ENCODE measurements at places on chromosomes 16 and 17.

GRCh38 chr17:75238684-75239191 lies 22.7 kb downstream of the GGA3 start:
- no peak for DNase-seq

DNA sequence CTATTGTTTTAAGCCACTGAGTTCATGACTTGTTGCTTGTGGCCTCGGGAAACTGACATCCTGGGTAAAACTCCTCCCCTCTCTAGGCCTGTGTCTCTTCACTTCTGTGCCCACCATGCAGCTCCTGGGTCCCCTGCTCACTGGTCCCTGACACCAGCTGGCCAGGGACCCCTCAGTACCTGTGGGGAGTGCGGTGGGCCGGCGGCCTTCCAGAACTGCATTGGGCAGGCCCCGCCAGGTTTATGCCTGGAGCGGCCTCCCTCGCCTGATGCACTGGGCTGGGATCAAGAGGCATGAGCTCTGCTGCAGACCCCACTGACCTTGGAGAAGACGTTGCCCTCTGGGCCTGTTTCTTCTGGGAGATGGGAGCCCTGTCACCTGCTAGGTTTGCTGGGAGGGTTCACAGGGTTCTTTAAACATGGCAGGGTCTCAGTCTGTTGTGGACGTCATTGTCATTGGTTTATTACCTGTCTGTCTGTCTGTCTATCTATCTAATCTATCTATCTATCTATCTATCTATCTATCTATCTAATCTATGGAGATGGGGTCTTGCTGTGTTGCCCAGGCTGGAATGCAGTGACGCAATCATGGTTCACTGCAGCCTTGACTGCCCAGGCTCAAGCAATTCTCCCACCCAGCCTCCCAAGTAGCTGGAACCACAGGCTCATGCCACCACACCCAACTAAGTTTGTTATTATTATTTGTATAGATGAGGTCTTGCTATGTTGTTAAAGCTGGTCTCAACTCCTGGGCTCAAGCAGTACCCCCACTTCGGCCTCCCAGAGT lies 21.5 kb upstream of the RMI2 start:
- DNase-seq: no peak

DNA sequence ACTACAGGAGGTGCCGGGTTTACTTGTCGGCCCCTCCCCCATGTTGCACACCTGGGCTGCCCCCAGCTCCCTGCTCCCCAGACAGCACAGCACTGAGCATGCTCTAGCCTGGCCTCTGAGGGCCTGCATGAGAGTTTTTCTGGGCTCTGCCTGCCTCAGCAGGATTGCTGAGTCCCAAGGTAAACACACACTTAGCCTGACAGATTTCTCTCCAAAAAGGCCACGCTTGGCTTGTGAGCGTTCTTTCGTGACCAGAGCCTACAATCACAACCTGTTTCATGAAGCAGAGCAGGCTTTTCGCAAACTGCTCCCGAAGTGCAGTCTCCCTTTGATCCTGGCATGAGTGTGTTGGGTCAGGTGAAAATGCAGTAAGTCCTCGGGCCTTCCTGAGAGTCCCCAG lies 9.8 kb upstream of the CD300E start:
- no peak for DNase-seq

DNA sequence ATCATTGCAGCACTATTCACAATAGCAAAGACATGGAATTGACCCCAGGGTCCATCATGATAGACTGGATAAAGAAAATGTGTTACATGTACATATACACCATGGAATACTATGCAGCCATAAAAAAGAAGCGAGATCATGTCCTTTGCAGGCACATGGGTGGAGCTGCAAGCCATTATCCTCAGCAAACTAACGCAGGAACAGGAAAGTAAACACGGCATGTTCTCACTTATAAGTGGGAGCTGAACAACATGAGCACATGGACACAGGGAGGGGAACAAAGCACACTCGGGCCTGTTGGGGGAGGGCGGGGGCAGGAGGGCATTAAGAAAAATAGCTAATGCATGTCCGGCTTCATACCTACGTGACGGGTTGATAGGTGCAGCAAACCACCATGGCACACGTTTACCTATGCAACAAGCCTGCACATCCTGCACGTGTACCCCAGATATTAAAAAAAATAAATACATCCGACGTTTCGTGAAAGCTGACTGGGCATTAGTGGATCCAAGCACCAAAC lies 28.9 kb downstream of the ZNF778 start:
- DNase-seq: no peak

GRCh38 chr16:87012954-87013938 lies 303.9 kb downstream of the C16orf95 start:
- DNase-seq: no peak

DNA sequence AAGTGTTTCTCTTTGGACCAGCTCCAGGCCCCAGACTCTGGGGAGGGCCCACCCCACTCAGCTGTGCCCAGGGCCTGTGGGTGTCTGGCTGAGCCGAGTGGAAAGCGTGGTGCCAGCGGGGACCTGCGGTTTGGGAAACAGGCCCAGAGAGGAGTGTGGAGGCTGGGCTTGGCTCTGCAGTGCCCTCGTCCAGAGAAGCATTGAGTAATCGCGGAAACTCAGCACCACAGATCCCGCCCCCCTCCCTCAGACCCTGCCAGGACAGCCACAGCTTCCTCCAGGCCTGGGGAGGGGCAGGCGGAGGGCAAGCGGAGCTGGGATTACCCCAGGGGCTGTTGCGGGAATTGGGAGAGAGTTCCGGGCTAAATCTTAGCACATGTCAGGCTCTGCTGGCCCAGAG lies 14.6 kb upstream of the PITPNA start:
- no peak for DNase-seq

DNA sequence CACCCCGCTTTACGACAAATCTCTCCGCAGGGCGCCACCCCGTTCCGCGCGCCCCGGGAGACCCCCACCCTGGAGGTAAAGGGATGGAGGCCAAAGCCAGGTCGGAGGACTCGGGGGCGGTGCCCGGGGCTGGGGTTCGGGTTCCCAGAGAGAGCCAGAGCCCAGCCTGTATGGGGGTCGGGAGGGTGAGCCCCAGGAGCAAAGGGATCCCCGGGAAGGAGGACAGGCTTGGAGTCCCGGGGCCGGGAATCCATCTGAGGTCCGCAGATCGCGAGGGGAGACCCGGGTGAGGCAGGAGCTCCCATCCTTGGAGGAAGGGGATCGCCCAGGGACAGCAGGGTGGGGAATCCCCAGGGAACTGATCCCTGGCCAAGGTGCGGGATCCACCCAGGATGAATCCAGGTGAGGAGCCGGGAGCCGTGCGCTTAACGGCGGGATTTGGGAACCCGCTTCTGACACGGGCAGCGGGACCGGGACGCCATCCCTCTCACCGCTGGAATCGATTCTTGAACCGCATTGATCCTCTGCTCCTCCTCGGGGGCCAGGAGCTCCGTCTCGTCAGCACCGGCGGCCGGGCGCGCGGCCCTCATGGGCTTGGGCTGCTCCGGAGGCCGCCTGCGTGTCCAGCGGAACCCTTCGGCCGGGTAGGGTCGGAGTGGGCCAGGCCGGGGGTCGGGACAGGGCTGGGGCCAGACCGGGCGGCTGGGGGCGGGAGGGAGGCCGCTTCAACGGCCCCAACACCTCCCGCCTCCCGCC lies at the start of gene MMD:
Gene MMD, minus strand, starts transcription at position 657 of the 756 bp plus-strand sequence. Its CDS starts 140 bp downstream, at position 517.
- no peak for DNase-seq

- DNase-seq: no peak
These were observed at the start of gene B4GALNT2 for GRCh38 chr17:49132699-49133364. Gene B4GALNT2, plus strand, starts transcription at chr17:49132769. Its CDS starts 24 bp downstream, at chr17:49132793.

All from NCI-H2029 treated with DMSO at 0.1 percent for 48 hours (cell line).